ENCODE measurements at places on chromosomes 11 and 22.

DNA sequence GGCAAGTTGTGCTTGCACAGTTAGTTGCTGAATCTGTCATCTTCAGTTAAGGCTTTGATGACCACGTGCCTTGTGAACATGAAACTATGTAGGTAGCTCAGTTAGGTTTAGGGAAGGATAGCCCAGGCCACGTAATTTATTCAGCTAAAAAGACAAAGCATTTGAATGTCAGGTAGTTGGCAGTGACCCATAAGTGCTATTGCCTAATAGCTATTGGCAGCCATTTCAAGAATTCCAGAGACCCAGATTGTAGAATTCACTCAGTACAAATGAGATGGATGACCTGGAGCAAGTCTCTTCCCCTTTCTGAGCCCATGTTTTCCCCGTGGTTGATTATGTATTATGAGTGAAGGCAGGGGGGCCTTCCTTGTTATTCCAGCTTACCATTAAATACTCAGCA is 265.3 kb upstream of the ANO5 start:
- H3K4me3 ChIP-seq: no peak overlapping the region
- DNase-seq: no peak
- no peak overlapping the region for H3K27ac ChIP-seq
- H3K36me3 ChIP-seq: no peaks in the 10 kb centered on the region
- H3K27me3 ChIP-seq: no peaks in the 10 kb centered on the region

- H3K36me3 ChIP-seq: no peaks in the 10 kb centered on the region
- no peaks in the 10 kb centered on the region for H3K27me3 ChIP-seq
- no peak for DNase-seq
- no peaks in the 10 kb centered on the region for H3K4me1 ChIP-seq
Measured at GRCh38 chr11:4926608-4927007, 2.5 kb upstream of the OR51G1 start.

- no peaks in the 10 kb centered on the region for H3K36me3 ChIP-seq
- no peaks in the 10 kb centered on the region for H3K4me1 ChIP-seq
- H3K4me3 ChIP-seq: no peak overlapping the region
- H3K27me3 ChIP-seq: no peaks in the 10 kb centered on the region
Measured at GRCh38 chr11:126753990-126754389, 246.6 kb downstream of the KIRREL3 start.

- no peak for DNase-seq
- H3K36me3 ChIP-seq: no peaks in the 10 kb centered on the region
- no peaks in the 10 kb centered on the region for H3K27me3 ChIP-seq
- H3K4me3 ChIP-seq: no peak overlapping the region
- no peak overlapping the region for H3K27ac ChIP-seq
Measured at GRCh38 chr11:26805001-26805400, 83.1 kb upstream of the SLC5A12 start.

GRCh38 chr11:32905028-32905667 is 12.5 kb downstream of the QSER1 start:
- H3K36me3 ChIP-seq: no peaks in the 10 kb centered on the region
- H3K27me3 ChIP-seq: no peaks in the 10 kb centered on the region
- H3K27ac ChIP-seq: peak overlapping the region; percentile 11
- DNase-seq: no peak
- no peak overlapping the region for H3K4me3 ChIP-seq

- no peak for DNase-seq
- H3K27me3 ChIP-seq: no peaks in the 10 kb centered on the region
- H3K4me3 ChIP-seq: no peak overlapping the region
- peaks cover 19% of the 10 kb centered on the region for H3K36me3 ChIP-seq
- no peaks in the 10 kb centered on the region for H3K4me1 ChIP-seq
- H3K27ac ChIP-seq: no peak overlapping the region
Measured at GRCh38 chr11:63998558-63999348, 12.5 kb downstream of the OTUB1 start.

DNA sequence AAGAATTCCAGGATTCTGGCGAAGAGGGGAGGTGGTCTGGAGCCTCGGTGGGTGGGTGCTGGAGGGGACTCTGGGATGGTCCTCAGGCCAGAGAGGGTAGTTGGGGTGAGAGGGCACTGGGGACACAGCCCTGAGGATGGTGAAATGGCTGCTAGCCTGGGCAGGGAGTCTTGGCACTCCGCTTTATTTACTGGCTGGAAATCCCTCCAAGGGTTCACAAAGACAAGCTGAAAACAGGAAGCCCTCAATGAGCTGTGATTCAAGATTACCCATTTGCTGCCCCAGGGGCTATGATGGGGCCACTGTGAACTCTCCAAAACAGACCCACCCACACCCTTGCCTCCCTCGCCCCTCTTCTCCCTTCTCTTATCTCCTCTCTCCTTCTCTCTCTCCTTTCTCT is 71.9 kb downstream of the FBXO7 start:
- H3K27ac ChIP-seq: no peak overlapping the region
- H3K4me3 ChIP-seq: no peak overlapping the region
- no peaks in the 10 kb centered on the region for H3K27me3 ChIP-seq
- no peaks in the 10 kb centered on the region for H3K4me1 ChIP-seq
- H3K36me3 ChIP-seq: no peaks in the 10 kb centered on the region
- no peak for DNase-seq

All from cardiac muscle cell (in vitro differentiated cells and primary cell).